T-cell (primary cell): ENCODE measurements at places on chromosomes 3 and 15.

- DNase-seq: no peak
Measured at GRCh38 chr15:101455291-101456025, 34.0 kb downstream of the PCSK6 start.

GRCh38 chr15:73631915-73632669 is 1.1 kb downstream of the NPTN start:
- DNase-seq: no peak

- no peak for DNase-seq
Measured at GRCh38 chr3:76554707-76555106, 485.2 kb upstream of the ROBO2 start.

- no peak for DNase-seq
Measured at GRCh38 chr3:114880078-114880477, 267.0 kb downstream of the ZBTB20 start.

GRCh38 chr3:106510206-106510605 is 641.4 kb upstream of the CBLB start:
- no peak for DNase-seq

DNA sequence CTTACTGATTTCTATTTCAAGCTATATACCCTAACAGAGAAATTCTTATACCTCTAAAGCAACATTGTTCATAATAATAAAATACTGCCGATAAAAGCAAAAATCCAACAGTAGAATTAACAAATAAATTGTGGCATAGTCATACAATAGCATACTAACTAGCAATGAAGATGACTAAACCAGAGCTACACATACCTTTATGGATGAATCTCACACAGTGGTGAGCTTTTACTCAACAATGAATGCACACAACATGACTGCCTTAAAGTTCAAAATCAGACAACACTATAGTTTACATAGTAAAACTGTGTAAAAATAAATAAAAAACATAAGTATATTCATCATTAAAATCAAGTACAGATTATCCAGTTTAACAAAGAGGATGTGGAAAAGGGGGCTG is 99.1 kb downstream of the NR1I2 start:
- DNase-seq: no peak

GRCh38 chr15:60839510-60840211 is 360.7 kb upstream of the ICE2 start:
- DNase-seq: no peak

GRCh38 chr3:125479091-125479490 is 40.9 kb downstream of the SNX4 start:
- DNase-seq: no peak

- DNase-seq: no peak
Measured at GRCh38 chr3:158768361-158768787, 33.5 kb upstream of the MFSD1 start.

DNA sequence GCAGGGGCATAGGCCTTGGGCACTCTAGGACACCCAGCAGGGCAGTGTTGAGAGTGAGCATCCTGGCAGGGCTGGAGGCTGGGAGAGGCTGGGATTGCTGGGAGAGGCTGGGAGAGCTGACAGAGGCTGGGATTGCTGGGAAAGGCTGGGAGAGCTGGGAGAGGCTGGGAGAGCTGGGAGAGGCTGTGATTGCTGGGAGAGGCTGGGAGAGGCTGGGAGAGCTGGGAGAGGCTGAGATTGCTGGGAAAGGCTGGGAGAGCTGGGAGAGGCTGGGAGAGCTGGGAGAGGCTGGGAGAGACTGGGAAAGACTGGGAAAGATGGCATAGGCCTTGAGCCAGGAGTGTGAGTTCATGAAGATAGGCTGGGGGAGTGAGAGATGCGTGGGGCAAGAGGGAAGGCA is 77.8 kb downstream of the MESD start:
- DNase-seq: no peak
